Activated T-helper 2 cell treated with anti-CD3 and anti-CD28 coated beads, Interferon-gamma antibody, Interleukin-2, Interleukin-4, amounts not matched to agents 10 μg/mL and 5 μg/mL and 100 μg/mL, durations not matched to agents 14 hours and 24 hours and 36 hours (primary cell): ENCODE measurements at places on chromosomes 6 and 20. TPM values are rescaled to one million over a fixed set of nuclear protein-coding genes. Genes with fewer than 3 reads are reported as not detected.

DNA sequence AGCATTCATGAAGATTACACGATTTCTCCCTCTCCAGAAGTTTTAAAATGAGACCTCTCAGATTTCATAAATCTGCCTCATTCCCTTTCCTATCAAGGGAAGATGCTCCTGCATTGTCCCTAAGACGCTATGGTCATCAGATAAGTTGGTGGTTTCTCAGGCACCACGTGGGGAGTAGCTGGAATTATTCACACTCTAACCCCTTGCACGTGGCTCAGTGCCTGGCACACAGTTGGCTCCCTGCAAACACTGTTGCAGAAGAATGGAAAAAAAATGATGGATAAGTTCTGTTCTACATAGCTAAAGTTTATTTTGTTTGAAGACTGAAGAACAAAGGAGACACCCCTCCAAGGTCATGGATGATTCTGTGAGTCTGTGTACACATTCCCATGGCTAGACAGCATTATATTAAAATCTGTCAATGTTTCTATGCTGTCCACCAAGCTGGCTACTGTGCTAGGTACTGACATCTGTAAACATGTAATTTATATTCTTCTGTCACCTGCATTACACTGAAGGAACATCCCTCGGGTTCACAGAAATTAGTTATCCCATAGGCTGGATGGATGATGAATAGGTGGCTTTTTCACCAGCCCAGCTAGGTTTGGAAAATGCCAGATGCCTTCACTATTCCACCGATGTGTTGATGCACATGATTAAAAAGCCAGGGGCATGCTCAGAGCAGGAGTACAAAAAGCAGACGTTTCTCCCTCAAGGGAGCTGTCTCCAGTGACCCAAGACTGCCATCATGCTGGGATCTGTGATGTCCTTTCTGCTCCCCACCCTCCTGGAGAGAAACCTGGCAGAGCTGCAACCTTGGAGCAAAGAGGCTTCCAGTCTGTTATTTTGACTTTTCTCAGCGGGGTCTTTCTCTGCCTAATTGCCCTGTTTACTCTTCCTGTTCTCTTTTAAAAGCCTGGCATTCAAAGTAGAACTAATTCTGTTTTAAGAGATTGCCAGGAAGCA lies 610.5 kb downstream of the UTRN start:
- no peak for DNase-seq

- DNase-seq, result no peak
Measured at GRCh38 chr20:43942201-43942590, 27.5 kb downstream of the TOX2 start.

DNA sequence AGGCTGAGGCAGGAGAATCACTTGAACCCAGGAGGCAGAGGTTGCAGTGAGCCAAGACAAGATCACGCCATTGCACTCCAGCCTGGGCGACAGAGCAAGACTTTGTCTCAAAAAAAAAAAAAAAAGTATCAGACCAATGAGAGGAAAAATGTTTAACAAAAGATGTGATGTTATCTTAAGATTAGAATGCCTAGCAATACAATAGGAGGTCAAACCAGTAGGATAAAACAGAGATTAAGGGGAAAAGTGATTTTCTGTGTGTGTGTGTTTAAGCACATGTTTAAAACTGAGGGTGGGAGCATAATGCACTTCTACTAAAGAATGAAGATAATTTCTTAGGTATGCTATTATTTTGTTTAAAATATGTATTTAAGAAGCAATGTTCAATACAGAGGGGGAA lies 17.9 kb downstream of the COL19A1 start:
- no peak for DNase-seq

DACT2 gene
- total RNA-seq, result 0.80 and 0.87 TPM in 2 replicates

MLIP gene
- total RNA-seq, result not detected in 2 replicates
